ENCODE measurements at places on chromosomes 5 and 9.

DNA sequence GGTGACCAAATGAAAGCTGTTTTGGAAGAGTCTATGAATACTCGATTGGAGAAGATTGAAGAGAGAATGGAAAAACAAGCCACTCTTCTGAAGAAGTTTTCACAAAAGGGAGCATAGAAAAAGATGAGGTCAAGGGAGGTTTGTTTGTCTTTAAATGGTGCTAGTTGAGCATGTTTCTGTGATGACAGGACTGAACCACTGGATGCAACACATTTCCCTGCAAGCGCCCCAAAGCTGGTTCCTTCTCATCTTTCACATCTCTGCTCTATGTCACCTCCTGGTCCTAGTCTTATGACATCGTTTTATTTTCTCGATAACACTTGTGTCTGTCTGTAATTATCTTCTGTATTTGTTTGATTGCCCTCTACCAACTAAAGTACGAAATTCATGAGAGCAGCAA is 3.8 kb upstream of the CCDC192 start:
- DNase-seq, result no peak

GRCh38 chr9:116156621-116157314 is 3.2 kb downstream of the PAPPA start:
- DNase-seq, result peak; percentile 68

GRCh38 chr5:56310711-56311204 is 77.6 kb upstream of the ANKRD55 start:
- DNase-seq, result no peak

DNA sequence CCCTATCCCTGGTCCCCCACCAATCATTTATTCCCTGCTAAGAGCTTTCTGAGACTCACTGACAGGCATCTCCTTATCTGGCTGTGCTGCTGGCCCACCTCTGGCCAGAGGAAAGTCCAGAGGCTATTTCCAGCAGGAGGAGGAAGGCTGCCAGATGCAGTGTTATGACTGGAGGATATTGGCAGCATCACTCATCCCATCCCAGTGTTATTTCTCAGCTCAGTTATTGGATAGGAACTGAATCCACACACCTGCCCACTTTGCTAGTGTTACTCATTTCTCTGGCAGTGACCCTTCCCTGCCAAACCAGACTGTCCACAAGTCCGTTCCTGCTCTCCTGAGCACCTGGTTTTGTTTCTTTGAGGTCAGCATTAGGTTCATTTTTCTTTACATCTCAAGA is 228.2 kb downstream of the GRIA1 start:
- no peak for DNase-seq

DNA sequence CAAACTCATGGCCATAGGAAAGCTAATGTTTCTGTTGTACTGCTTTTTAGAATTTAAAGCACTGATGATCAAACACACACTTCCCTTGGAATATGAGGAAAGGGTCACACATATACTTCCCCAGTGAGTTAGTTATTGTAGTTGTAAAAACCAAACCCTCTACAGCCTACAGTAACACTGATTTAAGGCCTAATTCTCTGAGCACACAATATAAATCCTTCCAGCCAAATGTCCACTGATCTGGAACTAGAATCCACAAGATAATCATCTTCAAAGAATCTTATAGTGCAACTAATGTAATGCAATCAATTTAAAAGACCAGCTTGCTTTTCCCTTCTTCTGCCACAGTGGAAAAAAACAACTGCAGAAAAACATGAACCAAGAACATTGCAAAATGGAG is 219.3 kb downstream of the CAAP1 start:
- no peak for DNase-seq
